ENCODE measurements at places on chromosomes 2 and 18.

GRCh38 chr2:212905640-212906201 is 245.7 kb downstream of the IKZF2 start:
- no peak for DNase-seq

- no peak for DNase-seq
Measured at GRCh38 chr18:11387880-11388279, 221.5 kb upstream of the SLC35G4 start.

DNA sequence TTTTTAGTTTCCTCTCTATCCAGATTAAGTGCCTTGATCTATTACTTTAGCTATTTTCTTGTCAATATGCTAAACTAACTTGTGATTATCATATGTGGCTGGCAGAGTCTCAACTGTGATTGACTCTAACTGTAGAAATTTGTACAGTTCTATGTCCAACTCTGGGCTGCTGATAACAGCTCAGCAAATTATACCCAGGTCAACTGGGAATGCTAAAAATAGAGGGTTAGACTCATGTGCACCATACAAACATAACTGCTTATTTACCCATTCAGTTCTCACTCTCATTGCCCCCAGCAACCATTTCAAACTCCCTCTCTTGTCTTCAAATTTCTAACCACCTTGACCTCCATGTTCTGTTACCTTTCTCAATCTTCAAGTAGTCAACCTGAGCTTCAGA is 576.9 kb downstream of the TDRD15 start:
- DNase-seq: no peak

DNA sequence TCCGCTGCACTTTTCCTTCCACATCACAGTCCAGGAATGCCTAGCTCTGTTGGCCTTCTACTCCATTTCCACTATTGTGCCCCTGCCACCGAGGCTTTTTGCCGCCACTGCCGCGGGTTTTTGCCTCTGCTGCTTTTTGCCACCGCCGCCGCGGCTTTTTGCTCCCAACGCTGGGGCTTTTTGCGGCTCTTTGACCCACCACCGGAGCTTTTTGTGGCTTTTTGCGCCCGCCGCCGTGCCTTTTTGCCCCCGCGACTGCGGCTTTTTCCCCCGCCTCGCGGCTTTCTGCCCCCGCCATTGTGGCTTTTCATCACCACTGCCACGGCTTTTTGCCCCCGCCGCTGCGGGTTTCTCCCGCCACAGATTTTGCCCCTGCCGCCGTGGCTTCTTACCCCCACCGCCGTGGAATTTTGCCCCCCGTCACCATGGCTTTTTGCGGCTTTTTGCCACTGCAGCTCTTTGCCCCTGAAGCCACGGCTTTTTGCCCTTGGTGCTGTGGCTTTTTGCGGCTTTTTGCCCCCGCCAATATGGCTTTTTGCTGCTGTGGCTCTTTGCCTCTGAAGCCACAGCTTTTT is 2798.7 kb upstream of the TEKT4 start:
- no peak for DNase-seq
